ENCODE measurements at places on chromosomes 7 and 10.

GRCh38 chr7:37430640-37431039 is 18.0 kb downstream of the ELMO1 start:
- no peak for DNase-seq

GRCh38 chr7:28560767-28561166 is 148.4 kb downstream of the CREB5 start:
- DNase-seq = no peak

GRCh38 chr10:91043173-91043910 is 122.5 kb upstream of the ANKRD1 start:
- DNase-seq = no peak

DNA sequence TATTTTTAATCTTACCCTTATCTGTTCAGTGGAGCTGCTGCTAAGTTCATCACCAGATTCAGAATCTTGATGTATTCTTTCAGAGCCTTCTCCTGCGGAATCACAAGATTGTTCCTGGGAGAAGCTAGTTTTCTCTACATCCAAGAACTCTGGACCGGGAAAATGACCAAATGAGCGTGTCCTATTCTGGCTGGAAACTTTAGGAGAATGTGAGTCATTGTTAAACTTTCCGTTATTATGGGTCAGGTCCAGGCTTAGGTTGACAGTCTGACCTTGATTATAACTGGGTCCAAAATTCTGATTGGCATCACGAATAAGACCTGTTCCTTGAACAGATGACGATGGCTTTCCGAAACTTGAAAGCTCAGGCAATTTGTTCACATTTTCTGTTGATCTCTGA is 20.5 kb downstream of the ARHGAP12 start:
- no peak for DNase-seq

DNA sequence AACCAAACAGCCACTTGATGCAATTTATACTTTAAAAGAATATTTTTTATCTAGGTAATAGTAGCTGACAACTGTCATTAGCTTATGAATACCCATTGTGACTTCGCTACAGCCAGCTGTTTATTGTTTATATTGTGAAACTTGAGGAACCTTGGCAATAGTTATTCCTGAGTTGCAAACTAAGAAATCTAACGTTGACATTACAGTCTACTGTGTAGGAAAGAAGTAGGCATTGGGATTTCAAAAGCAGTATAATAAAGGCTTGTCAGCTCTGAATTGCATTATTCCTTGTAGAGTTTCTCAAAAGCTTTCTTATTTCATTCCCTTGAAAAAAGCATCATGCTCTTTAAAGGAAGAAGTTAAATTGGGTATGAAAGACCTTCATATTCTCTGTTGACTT is 42.7 kb upstream of the OIT3 start:
- DNase-seq = no peak

Data from GM06990 (cell line).